ENCODE measurements at places on chromosomes 6 and 20.

GRCh38 chr6:30829639-30830255, 54.6 kb upstream of the DDR1 start:
- no peak for DNase-seq

DNA sequence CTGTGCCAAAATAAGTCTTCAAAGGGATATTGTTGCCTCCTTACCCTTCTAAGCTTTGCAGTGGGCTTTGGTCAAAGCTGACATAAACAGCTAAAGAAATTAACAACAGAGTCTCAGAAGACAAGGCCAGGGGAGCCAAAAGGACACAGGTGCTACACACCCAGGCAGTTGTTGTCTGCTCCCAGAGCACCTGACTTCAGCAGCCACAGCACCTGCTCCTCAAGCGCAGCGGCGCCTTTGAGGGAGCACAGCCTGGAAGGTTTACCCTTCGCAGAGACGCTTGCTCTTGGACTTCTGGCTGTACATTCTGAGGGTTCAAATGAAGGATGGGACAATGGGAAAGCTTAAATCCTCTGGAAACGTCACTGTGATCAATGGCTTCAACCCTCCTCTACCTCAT, 16.6 kb downstream of the B4GALT5 start:
- DNase-seq: no peak

DNA sequence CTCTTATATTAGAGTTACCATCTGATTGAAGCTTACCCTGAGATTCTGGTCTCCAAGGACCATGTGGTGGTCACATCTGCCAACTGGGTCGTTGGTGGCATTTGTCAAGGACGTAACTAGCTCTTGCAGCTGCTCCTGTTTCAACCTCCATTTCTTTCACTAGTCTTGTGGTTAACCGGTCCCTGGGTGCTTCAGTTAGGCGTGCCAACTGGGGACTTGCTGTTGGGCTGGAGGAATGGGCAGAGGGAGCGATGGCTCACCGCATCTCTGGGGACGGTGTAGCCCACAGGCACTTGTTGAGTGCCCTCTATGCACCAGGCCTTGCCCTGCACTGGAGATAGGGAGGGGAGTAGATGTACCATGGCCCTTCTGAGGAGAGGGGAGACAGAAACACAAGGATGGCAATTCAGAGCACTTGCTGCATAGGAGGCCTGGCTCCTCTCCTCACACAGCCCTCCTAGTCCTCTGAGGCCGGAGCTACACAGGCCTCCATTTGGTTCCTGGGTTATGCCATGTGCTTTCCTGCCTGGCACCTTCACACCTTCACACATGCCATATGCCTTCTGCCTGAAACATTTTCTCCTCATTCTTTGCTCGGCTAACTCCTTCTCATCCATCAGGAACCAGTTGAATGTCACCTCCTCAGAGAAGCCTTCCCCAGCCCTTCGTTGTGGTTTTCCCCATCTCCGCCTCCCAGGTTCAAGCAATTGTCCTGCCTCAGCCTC, 20.0 kb upstream of the ASXL1 start:
- no peak for DNase-seq

DNA sequence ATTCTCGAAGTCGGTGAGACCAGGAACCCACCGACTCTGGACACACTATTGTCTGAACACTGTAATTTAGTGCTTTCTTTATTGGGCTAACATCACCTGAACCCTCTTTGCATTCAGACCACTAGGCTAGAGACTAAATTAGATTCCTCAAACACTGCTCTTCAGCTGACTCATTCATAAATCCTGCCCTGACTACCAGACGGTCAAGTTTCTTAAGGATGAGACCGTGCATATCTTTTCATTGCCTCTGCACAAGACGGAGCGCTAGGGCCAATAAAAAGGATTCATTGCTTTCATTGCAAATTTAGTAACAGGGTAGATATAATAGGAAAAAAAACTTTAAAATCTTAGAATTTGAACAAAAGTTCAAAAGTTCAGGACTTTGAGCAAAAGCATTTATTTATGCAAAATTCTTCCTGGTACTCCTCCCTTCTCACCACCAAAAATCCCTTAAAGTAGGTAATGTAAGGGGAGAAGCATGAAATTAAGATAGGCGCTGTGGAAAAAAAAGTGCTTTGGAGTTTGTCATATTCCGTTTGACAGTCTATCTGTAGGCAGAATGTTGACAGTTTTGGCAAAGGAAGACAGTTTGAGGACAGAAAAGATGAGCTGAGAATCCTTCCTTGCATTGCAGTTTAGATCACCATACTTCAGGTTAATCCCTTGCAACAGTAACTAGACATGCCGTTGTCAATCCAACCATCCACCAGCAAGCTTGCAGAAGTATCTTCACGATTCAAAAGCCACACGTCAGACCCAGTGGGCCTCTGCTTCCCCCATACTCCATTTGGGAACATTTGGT, 328.6 kb upstream of the JARID2 start:
- no peak for DNase-seq

- DNase-seq: no peak
Measured at GRCh38 chr20:19210391-19211155, 1.9 kb upstream of the SLC24A3 start.

DNA sequence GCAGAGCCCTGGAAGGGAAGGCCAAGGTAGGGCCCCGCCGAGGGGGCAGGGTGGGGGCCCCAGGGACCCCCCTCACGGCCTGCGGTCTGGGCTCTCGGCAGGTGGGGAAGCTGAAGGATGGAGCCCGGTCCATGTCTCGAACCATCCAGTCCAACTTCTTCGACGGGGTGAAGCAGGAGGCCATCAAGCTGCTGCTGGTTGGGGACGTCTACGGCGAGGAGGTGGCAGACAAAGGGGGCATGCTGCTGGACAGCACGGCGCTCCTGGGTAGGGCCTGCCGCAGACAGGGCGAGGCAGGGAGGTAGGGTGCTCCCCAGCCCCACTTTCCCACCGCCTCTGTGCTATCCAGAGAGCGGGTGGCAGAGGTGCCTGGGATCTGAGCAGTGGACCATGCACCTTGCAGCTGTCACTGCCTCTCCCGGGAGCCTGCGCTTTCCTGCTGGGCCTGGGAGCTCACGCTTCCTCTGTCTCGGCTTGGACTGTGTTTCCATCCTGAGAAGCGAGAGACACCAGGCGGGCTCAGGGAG, 83.1 kb downstream of the SYNJ2 start:
- DNase-seq: no peak

DNA sequence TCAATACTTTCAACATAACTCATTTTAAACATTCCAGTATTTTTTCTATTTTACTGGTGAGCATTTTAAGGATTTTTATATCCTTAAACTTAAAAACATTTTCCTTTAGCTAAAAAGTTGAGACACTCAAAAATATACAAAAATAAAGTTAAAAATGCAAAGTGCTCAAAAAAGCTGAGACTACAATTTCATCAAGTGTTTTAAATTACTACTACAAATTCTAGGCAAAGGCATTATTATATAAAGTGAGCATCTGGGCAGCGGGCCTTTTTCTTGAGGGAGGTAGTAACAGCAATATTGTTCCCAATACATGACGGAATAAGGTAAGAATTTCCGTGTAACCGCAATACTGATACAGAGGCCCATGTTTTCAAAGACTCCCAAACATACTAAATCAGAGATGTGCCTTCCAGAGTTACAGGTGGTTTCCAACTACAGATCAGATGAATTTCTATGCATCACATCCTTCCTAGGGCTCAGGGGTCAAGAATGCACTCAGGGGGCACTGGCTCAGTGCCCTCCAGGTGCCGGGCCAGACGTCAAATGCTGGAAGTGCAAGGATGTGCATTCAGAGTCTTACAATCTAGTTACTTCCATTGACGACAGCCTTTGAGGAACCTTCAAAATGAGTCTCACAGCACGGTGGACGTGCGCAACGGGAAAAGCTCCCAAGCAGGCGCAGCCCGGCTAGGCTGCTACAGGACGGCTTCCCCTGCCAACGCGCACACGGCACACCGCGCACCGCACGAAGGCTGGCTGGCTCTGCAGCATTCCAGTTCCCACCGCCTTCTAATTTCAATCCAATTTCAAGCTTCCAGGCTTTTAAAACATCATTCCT, 1.7 kb downstream of the PHF10 start:
- DNase-seq: no peak

Data from GM18507 (cell line).